CD4-positive, alpha-beta T cell (primary cell): ENCODE measurements at places on chromosomes 12 and 14. TPM values are rescaled to one million over a fixed set of nuclear protein-coding genes. Genes with fewer than 3 reads are reported as not detected.

TPPP2 gene
- not detected for total RNA-seq

PLEKHG3 gene
- total RNA-seq = 13.3 TPM

APOF gene
- total RNA-seq = not detected

MARK3 gene
- 107 TPM for total RNA-seq

SLC7A8 gene
- 0.73 TPM for total RNA-seq
